Stimulated activated CD8-positive, alpha-beta memory T cell treated with anti-CD3 and anti-CD28 coated beads, Interleukin-7, amount 100 ng/mL, for 1 hour (primary cell): ENCODE measurements at places on chromosomes 3 and 15.

DNA sequence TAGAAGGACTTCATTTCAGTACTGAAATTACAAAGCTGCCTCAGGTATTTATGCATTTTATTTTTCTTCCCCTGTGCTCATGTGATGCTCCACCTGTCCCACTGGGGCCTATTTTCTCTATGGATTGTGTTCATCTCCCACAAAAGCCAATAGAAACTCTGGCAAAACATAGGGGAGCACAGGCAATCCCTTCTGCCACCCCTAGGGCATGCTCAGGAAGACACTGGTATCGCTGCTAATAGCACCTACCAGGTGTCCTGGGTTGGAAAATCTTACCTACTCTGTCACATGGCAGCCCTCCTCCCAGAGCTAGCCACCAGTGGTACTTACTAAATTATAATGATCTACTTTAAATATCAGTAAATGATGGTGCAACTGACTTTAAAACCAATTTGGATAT, 427.4 kb downstream of the FGF12 start:
- no peak for DNase-seq

DNA sequence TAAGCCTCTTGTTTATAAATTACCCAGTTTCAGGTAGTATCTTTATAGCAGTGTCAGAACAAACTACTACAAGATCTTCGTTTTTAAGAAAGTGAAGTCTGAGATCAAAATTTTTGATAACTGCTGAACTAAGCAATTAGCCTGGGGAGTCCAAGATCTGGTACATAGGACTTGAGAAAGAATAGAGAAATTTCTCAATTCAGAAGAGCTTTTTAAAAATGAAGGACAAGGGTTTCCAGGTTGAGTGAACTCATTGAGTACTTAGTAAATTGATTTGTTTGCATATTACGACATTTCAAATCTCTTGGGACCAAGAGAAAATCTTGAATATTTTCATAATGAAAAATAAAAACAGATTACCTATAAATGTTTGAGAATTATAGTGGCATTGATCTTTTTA, 386.6 kb upstream of the THRB start:
- no peak for DNase-seq

DNA sequence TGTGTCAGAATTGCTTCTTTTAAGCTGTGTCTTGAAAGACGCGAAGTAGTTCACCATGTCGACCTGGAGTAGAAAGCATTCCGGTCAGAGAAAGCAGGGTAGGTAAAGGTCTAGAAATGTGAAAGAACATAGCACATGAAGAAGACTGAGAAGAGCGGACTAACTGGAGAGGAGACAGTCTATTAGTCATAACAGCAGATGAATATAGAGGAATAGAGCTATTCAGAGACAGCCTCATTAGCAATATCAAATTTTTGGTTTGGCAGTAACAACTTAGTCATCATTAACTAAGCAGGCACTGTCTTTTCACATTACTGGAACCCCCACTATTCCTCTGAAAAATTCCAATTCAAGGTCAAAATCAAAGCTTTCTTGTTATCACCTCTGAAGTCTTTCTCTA, 678.8 kb downstream of the DIPK2A start:
- no peak for DNase-seq

- no peak for DNase-seq
Measured at GRCh38 chr15:52370010-52370409, 74.4 kb upstream of the MYO5C start.

- DNase-seq: no peak
Measured at GRCh38 chr3:113829576-113830354, 8.8 kb upstream of the GRAMD1C start.

DNA sequence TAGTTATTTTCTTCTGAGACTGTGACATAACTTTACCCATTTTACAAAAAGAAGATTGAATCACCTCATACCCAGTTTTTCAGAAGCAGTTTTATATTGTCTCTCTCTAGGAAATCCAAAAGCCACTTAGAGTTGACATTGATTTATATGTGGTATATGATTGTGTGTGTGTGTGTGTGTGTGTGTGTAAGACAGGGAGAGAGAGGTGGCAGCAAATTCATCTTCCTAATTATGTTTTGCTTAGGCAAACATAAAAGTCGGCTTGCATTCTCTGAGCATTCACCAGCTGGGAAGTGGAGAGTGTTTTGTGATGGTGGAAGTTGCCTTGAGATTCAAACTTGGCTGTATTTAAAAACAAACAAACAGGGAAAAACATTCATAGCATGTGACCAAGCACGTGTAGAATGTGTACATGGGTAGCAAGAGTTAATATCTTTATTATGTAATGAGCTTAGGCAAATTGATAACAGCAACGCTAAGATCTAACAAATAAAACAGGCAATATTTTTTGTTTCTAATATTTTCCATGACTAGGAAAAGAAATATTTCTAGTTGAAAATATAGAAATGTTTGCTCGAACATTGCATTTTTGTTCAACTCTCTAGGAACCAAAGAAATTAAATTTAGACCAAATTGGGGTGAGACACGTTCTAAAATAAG, 64.4 kb upstream of the IGF1R start:
- no peak for DNase-seq

DNA sequence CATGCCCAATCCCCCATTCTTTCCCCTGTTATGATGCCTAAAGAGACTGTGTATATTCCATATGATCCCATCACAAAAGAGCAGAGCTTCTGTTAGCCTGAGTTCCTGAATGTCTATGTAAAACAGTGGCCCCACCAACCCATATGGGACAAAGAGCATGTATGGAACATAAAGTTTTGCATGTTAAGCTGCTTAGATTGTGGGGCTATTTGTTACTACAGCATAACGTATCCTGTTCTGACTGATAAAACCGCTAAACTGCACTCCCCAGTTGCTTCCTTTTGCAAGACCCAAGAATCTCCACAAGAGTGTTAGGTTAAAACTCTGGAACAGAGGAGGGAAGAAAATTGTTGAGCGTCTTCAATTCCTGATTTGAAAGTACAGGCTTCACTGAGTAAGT, 154.8 kb downstream of the ALDH1A2 start:
- no peak for DNase-seq

DNA sequence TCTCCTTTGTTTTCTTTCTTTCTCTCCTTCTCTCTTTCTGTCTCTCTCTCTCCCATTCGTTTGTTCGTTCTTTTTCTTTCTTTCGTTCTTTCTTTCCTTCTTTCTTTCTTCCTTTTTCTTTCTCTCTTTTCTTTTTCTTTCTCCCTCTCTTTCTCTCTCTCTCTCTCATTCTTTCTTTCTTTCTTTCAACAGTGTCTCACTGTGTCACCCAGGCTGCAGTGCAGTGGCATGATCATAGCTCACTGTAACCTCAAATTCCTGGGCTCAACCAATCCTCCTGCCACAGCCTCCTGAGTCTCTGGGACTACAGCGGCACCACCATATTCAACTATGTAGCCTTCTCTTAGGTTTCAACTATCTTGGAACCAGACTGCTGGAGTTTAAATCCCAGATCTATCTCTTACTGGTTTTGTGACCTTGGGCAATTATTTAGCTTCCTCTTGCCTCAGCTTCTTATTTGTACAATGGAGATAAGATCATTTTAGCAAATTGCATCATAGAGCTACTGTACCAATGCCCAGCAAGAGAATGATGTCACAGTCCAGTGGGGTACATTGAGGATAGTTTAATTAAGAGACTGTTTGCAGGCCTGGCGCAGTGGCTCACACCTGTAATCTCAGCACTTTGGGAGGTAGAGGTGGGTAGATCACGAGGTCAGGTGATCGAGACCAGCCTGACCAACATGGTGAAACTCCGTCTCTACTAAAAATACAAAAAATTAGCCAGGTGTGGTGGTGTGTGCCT, 27.3 kb upstream of the PARL start:
- no peak for DNase-seq

- no peak for DNase-seq
Measured at GRCh38 chr3:13019243-13020095, 53.8 kb downstream of the IQSEC1 start.

GRCh38 chr3:133130168-133130567, 92.0 kb downstream of the TMEM108 start:
- DNase-seq: no peak

DNA sequence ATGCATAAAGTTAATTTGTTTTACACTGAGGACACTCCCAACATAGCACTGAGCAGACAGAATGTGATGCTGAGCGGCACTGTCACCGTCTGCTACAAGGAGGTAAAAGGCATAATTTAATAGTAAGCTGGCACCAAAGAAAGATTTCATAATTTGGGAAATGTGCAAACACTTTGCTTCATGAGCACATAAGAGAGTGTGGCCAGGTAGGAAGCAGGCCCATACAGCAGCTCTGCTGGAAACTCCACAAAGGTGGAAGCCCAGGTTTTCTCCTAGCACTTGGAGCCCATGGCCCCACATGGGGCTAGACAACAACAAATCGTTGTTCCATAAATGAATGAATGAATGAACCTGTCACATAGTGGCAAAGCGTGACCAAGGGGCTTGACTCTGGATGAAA, 68.5 kb upstream of the CACNA2D3 start:
- no peak for DNase-seq

GRCh38 chr3:5136211-5136918, 14.3 kb downstream of the ARL8B start:
- DNase-seq: peak; percentile 6

GRCh38 chr3:151228666-151229040, 25.6 kb upstream of the GPR171 start:
- DNase-seq: no peak

- no peak for DNase-seq
Measured at GRCh38 chr3:195065864-195066185, 205.1 kb downstream of the XXYLT1 start.

DNA sequence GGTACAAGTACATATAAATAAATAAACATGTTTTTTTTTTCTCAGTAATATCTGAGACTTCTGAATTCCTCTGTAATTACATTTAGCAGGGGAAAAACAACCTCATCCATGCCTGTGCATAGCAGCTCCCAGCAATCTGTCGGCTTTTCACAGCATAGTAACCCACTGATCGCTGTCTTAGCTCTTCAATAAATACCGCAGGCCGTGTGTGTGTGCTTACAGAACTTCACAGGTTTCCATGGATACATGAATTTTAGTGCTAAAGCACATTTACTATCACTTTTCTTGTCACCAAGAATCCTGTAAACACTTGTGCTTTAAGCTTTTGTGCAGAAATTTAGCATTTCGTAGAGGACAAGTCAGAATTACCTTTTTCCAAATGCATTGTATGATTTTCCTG, 4.0 kb upstream of the PLAAT1 start:
- DNase-seq: no peak

GRCh38 chr3:99330281-99330680, 308.1 kb upstream of the COL8A1 start:
- no peak for DNase-seq

DNA sequence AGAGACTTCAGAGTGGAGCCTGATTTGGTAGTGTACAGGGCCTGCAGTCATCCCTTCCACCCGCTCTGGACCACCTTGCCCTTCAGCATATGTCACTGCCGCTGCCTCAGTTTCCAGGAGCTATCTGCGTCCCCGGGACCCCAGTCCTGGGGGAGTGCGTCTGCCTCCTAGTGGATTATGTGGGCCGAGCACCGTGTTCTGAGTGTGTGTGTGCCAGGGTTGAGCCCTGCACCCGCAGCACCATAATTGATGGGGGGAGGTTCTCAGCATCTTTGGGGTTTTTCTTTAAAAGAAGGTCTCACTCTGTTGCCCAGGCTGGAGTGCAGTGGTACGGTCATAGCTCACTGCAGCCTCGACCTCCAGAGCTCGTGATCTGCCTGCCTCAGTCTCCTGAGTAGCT, 33.6 kb downstream of the CD276 start:
- no peak for DNase-seq

DNA sequence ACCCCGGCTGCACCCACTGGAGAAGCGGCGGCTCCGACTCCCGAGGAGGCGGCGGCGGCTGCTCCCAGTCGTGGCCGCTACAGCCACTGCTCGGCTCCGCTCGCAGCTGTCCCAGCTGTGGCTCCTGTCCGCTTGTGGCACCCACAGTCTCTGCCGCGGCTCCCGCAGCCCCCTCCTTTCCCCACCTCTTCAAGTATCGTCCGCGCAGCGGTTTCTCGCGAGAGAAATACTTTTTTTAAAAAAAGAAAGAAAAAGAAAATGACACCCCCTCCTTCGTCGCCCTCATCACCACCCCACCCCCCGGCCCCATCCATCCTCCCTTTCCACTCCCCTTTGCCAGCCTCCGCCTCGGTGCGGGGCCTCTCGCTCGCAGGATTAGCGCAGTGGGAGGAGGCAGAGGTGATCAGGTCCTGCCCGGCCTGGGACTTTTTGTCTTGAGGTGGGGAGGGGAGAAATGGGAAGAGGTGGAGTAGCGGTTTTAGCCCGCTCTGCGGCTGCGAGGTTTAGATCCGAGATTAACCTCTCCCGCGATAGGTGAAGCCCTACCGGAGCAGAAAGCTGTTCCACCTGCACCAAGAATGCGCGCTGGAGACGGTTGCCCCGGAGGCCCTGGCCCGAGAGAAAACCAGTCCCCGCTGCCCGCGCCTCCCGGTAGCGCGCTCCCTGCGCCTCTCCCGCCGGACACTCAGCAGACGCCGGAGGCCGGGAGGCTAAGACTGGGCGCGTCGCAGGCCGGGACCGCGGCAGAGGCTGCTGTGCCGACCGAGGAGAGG, at the start of gene FBN1:
TSS of gene FBN1 (minus strand) at position 152 of the 773 bp plus-strand sequence. CDS start 940 bp downstream, outside the sequence.
- no peak for DNase-seq

DNA sequence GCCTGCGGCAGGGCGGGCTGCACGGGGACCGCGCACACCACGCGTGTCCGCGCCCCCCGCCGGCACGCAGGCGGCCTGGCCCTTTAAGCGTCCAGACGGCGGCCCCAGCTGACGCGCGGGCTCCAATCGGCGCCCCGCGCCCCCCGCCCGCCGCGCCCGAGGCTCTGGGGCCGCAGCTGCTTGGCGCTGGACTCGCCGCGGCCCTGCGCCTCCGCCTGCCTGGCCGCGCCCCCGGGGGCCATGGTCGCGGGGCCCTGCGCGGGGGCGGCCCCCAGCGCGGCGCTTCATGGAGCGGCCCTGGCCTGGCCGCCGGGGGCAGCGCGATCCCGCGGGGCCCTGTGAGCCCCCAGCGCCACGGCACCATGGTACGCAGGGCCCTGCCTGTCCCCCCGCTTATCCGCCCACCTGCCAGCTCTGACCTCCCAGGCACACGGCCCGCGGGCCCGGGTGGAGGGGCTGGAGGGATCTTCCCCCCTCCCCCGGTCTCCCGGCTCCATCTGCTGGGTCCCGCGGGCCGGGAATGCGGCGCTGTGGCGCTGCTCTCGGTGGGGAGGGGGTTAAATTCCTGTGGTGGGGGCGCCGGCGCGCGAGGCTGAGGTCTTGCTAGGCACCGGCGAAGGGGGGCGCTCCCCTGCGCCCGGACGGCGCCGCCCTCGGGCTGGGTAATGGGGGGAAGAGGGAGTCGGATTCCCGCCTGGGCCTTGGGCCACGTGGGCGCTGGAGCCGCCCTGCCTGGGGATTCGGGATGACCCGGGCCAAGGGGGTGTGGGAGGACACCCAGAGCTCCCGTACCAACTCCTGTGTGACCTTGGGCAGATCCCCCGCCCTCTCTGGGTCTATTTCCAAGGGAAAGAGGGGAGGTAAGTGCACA, 1.1 kb downstream of the ZBTB47 start:
- no peak for DNase-seq

- no peak for DNase-seq
Measured at GRCh38 chr3:148175214-148175613, 522.5 kb upstream of the AGTR1 start.
